ENCODE measurements at places on chromosomes 16 and 17. TPM values are rescaled to one million over a fixed set of nuclear protein-coding genes. Genes with fewer than 3 reads are reported as not detected.

RHBDF2 gene
- 38.7 TPM for total RNA-seq

KRT20 gene
- not detected for total RNA-seq

HEATR3 gene
- total RNA-seq: 19.5 TPM

CCDC154 gene
- total RNA-seq: 3.4 TPM

LDHD gene
- 0.35 TPM for total RNA-seq

CHST4 gene
- total RNA-seq: not detected

TOM1L1 gene
- 0.74 TPM for total RNA-seq

KRT25 gene
- not detected for total RNA-seq

KRTAP2-1 gene
- total RNA-seq: not detected

TP53TG3 gene
- total RNA-seq: not detected

ASPHD1 gene
- 0.93 TPM for total RNA-seq

PRSS22 gene
- total RNA-seq: 1.1 TPM

UMOD gene
- total RNA-seq: not detected

CCDC43 gene
- 22.7 TPM for total RNA-seq

HSPB9 gene
- total RNA-seq: 0.28 TPM

PIK3R6 gene
- total RNA-seq: 2.6 TPM

MFAP4 gene
- total RNA-seq: 0.82 TPM

KRT31 gene
- not detected for total RNA-seq

All from activated T-cell treated with anti-CD3 and anti-CD28 coated beads, Interleukin-2, amount 50 U/mL, for 72 hours (primary cell).